Posterior vena cava (tissue), 2 donors: ENCODE measurements at places on chromosomes 3 and 15. TPM values are rescaled to one million over a fixed set of nuclear protein-coding genes. Genes with fewer than 3 reads are reported as not detected.

- no peak for DNase-seq
Observed at GRCh38 chr3:115680803-115681345, 57.6 kb downstream of the GAP43 start.

- DNase-seq, result no peak
Observed at GRCh38 chr3:160613661-160614060, 48.3 kb upstream of the KPNA4 start.

- no peak for DNase-seq
Observed at GRCh38 chr15:68730471-68730919, 90.2 kb downstream of the ANP32A start.

GRCh38 chr3:186951640-186952552 lies 21.6 kb downstream of the ST6GAL1 start:
- no peak for DNase-seq

GRCh38 chr15:64019764-64020163 lies 26.5 kb downstream of the DAPK2 start:
- DNase-seq, result no peak

DNA sequence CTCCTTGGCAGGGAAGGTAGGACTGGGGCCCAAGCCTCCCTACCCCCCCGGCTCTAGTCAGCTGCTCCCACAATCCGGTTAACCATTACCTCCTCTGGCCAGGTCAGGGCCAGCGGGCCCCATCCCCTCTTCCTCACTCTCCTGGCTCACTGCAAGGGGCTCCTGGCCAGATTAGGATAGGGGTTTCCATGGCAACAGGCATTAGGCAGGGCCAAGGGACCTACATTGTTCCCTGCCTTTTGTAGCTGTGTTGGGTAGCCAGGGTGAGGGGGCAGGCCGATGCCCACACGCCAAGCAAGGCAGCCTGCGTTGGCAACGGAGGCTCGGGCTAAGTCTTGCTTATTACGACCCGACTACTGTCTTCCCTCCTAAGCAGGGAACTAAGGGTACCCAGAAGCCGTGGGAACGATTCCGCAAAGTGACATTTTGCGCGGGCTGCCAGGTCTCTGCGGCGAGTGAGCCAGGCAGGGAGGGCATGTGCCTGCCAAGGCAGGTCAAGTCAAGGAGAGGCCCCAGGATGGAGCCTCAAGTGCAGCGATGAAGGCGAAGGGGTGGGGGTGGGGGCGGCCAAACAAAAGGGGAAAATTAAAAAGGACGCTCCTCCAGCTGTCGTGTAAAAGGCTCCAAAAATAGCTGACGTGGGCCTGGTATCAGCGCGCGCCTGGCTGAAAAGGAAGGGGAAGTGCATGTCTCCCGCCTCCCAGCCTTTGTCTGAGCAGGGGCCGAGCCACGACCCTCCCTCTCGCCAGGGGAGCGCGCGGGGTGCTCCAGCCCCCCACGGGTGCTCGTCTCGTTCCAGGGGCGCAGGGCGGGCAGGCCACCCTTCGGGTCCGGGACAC lies 919 bp downstream of the IDH2 start:
- peak; percentile 89 for DNase-seq

DNA sequence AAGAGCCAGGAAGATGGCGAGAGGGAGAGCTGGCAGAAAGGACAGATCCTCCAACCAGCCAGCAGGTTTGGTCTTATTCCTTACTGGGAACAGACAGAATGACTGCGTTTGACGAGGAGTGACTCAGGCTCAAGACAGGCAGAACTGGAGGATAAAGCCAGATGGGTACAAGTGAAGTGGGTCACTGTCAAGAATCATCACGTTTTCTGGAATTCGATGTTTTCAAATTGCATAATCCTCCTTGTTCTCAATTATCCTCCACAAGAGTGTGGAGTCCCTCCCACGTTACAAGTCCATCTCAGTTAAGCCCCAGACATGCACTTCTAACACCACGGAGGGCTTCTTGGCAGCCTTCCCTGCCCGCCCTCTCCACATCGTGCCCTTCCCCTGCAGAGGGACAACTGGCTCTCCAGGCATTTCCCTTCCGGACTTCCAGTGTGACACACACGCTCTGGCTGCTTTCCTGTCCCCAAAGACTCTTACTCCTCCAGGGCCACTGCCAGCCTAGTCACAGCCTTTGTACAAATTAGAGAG lies 183.1 kb downstream of the CHST2 start:
- peak; percentile 84 for DNase-seq

GTPBP8 gene
- total RNA-seq, result 11.1 TPM

DNA sequence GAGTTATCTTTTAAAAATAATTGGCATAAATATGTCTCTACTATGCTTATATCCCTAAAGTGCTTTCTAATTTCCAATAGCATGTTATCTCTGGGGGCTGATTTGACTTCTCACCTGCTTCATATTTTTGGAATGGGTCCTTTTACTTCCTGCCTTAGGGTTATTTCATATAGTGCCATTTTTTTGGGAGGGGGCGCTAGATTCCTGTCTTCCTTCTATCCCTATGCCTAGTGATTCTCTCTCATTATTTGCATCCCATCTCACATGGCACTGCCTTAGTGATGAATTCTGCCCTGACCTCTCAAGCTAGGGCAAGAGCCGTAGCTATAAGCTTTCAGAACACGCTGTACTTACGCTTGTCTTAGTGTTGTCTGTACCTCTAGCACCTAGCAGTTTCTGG lies 150.3 kb upstream of the SLITRK3 start:
- DNase-seq, result no peak

- DNase-seq, result peak; percentile 88
Observed at GRCh38 chr3:183697610-183698317, at the start of gene YEATS2. Gene YEATS2 (plus strand): TSS chr3:183697797. CDS start chr3:183715163, 17,366 bp downstream.

DNA sequence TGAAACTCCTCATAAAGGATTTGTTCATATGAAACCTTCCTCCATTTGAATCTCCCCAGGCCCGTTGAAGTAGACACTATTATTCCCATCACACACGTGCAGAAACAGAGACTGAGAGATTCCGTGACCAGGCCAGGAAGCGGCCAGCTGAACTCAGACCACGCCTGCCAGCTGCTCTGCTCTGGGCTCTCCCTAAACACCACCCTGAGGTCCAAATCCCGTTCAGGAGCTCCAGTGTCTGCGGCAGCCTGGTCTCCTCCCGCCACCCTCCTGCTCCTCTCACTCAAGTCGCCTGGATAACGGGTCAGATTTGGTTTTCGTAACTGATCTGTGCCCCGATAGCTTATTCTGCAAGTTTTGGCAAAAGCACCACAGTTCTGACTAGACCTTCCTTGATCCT lies 53.6 kb upstream of the SNRPA1 start:
- DNase-seq, result no peak

DNA sequence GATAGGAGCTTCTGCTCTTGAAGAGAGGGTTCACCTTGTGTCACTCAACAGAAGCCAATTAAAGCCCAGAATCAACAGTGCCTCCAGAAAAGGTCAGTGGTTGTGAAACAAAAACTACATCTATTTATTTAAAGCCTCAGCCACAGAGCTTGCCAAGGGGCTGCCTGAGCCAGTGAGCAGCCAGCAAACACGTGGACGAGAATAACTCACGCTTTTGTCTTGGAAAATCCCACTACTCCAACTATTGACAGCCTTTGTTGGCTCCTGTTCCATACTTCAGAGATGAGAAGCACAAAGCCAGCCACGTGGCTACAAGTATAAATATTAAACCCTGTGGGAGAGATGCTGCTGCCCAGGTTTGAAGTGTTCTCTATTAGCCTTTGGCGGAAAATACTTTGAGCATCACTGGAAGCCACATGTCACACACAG lies 10.3 kb downstream of the GPR156 start:
- no peak for DNase-seq
